ENCODE measurements at places on chromosomes 3 and 15.

DNA sequence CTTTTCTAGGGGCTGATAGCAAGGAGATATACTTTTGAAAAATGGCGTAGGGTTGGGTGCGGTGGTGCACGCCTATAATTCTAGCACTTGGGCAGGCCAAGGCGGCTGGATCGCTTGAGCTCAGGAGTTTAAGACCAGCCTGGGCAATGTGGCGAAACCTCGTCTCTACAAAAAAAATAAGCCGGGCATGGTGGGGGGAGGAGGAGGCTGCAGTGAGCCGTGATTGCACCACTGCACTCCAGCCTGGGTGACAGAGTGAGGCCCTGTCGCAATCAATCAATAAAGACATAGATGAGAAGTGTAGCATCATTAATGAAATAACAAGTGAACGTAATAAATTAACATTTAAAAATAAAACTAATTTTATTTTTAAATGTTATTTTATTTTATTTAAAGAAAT is 134.6 kb downstream of the SLCO3A1 start:
- no peak for DNase-seq

DNA sequence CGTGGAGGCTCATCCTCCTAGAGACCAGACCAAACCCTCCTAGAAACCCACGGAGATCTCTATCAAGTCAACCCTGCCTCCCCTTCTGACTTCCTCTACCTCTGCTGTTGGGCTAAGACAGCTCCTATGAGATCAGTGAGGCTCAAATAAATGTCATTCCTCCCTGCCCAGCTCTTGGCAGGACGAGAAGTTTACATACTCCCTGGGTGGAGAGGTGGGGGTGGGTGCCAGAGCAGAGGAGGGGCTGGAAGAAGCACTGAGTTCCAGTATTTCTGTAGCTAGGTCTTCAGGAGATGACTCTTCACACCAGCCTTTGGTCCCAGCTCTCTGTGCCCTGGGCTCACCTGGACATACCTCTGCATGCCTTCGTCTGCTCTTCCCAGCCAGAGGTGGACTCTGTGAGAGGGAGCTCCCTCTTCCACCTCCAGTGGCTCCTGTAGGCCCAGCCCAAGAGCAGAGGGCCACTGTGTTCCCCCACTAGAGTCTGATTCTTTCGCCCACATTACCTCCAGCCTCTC is 42.4 kb upstream of the TLE3 start:
- no peak for DNase-seq

DNA sequence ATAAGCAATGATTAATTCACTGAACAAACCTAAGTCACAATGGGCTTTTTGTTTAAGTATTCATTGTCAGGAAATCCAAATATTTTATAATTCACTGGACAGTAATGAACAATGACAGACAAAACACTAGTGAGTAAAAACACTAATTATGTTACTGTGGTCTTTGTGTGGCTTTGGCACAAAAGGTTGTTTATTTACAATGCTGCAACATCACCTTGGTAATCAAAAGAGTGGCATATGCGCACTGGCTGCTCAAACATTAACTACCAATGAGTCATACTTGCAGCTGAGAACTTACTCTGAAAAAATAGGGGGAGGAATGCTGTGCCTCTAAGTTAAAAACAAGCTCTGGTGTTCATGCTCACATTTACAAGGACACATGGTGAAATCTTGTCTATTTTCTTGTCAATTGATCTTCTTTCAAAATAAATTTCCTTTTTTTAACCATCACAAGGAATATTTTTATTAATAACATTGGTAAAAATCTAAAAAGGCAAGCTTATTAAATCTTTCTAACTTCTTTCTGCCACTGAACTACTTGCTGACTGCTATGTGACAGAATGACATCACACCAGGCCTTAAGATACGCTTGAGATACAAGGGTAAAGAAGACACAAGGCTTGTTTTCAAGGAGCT is 85.2 kb upstream of the PPIB start:
- peak; percentile 1 for DNase-seq

GRCh38 chr3:60798456-60798855 is 452.8 kb downstream of the FHIT start:
- DNase-seq, result no peak

DNA sequence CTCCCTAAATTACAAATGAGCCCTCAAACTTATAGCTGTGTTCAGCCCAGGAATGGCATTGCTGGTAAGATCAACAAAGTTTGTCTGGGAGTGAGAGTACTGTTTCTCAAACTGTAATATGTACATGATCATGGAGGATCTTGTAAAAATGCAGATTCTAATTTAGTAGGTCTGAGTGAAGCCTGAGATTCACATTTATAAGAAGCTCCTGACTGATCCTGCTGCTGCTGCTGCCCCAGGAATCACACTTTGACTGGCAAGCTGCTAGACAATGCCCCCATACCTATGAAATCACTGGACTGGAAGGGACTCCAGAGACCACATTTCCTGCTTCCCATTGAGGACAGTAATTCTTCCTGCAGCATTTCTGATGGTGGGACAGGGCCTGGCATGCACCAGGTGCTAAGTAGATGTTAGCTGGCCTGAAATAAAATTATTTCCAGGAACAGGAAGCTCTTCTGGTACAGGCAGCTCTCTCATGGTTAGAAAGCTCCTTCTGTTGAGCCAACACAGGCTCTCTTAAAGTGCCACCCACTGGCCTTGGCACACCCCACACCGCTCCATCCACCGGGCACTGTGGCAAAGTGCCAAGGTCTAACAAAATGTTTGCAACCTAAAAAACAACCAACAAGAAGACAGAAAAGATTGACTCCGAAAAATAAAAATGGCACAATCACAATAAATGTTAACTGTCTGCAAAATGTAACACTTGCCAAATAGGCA is 36.7 kb upstream of the ZNF710 start:
- no peak for DNase-seq

GRCh38 chr15:36278219-36278618 is 301.2 kb upstream of the CDIN1 start:
- DNase-seq, result no peak

GRCh38 chr15:40927873-40928806 is 1.0 kb upstream of the DLL4 start:
- no peak for DNase-seq

DNA sequence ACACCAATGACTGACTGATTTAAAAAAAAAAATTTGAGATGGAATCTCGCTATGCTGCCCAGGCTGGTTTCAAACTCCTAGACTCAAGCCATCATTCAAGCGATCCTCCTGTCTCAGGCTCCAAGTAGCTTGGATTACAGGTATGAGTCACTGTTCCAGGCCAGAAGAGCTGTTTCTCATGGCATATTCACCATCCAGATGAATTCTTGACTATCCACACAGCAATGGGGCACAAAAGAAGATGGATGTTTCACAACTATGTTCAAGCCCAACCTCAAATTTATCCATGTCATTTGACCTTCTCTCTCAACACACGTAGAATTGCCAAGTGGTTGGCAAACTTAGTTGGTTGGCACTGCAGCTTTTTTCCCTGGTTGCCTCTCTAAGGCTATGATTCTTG is 40.6 kb downstream of the PRICKLE2 start:
- no peak for DNase-seq

DNA sequence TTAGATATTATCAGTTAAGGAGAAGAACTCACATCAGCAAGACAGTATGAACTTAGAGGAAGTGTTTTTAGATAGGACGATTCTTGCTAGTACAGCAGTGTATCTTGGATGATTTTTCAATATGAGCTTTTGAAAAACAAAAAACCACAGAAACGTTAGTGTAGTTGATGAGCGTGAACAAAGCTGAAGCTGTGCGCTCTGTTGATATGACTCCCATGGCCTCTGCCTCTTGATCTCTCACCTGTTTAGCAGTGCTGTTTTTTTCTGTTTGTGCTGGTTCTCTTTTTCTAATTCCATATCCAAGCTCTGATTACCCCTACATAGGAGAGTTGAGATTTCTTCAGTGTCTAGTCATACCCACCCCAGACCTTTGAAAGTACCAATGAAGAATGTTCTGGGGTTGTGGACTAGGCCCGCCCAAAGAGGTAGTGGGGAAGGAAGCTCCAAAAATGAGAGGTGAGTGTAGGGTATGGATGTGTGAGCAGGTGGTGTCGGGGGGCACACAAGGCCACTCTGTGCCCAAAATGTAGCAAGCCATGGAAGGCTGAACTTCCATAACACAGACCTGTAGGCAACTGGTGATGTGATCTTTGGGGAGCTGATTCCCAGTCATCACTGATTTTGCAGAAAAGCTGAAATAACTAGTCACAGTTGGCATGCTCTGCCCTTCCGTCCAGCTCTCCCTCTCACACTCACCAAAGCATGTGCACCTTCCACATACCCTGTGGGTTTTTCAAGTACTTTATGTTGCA is 20.0 kb upstream of the CMTM7 start:
- no peak for DNase-seq

DNA sequence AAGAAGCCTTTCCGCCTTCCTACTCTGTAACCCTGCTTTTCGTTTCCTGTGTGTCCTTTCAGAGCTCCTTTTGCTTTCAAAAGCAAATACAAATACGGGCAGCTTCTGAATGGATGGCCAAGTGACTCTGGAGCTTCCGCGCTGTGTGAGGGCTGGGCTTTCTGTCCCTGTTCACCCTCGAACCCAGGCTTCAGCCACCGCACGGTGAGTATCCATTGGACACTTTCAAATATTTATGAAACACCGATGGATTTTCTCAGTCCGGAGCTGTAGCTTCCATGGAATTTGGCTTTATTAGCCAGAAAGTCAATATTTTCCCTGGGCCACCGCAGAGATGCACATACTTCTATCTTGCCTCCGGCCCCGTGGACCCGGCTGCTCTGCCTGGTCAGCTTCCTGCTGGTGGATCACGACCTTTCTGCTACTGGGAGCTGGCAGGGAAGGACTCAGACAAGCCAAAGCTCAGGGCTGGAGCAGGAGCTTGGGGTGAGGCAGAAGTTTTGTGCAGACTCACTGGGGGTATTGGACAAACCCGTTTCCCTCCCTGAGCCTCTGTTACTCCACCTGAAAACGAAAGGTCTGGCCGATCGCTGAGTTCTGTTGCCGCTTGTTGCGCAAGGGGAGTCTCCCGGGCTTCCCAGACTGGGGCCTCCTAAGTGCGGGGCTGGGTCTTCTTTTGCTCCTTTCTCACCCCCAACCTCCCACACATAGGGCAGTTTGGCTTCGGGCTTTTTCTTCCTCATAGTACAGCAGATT is 63.6 kb downstream of the LINGO1 start:
- no peak for DNase-seq

DNA sequence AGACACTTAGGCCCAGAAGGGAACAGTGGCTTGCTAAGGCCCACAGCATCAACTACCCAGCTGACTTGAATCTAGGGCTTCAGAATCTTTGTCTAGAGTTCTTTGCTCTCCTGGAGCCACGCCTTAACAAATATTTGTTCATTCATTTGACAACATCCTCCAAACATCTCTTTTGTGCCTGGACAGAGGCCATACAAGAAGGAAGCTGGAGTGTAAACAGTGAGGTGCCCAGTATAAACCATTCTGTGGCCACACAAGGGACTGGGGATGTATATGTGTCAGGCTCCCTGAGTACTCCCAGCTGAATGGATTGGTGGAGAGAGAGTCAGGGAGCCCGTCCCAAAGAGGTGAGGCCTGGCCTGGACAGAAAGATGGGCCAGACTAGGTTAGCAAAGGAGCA is 3.4 kb downstream of the CIB2 start:
- DNase-seq, result no peak

DNA sequence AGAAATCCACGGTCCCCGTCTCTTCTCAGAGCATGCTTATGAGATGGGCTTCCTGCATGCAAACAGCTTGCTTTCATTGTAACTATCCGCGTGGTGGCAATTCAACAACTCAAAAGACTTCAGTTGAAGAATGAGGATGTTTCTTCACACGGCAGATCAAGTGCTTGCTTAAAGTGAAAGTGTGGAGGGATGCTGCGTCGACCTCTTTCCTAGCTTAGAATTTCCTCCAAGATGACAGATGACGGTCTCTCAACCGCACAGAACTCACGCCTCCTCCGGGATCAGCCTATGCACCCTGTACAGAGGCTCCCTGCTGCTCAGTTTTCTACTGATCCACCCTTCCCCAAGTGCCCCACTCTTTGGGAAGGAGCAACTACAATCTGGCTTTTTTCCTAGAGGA is 47.8 kb downstream of the PCSK6 start:
- DNase-seq, result no peak

DNA sequence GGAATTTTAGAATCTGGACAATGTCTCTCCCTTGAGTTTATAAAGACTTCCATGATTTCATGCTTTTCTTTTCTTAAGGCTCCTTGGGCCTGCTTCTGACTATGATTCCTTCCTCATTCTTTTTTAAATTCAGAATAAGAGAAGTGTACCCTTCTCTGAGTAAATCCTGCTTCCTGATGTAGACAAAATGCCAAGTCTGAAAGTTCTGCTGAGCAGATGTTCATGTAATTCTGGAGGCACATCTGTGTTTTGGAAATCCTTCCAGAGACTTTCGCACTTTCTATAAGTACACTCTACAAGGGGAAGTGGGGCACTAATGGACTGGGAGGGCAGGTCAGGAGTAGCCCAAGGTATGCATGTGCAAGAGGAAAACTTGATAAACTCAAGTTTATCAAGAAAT is 24.8 kb downstream of the TPM1 start:
- DNase-seq, result no peak

DNA sequence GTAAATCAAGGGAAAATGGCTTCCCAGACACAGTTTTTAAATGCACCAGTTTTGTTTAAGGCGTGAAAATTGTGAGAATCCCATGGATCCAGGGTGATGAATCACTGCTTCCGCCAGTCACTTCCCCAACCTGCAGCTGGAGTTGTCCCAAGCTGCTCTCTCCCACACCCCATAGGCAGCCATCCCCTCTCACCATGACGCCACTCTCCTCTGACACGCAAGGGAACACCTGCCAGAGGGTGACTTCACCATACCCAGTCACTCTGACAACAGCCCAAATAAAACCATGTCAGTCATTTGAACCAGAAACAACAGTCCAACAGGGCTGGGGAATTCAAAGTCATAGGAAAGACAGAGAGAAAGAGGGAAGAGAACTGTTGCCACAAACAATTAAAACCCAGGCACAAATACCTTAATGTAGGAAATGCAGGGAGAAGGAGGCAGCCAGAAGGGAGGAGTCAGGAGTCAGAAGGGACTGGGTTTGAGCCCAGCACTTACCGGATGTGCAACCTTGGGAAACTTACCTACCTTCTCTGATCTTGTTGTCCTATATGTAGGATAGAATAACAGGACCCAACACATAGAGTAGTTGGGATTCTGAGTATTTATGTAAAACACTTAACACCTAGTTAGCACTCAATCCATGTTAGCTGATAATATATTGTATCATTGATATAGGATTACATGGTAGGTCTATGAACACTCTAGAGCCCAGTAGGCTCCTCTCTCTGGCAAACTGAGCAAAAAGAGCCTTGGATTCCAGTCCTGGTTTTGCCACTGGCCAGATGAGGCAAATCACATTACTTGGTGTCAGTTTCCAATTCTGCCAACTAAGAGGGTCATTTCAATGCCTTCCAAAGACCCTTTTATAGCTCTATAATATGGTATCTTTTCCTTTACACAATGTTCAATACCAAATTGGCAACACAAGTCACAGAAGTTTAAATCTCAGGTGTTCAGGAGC is 326.3 kb upstream of the ICE2 start:
- DNase-seq, result no peak
